Natural killer cell (primary cell): ENCODE measurements at places on chromosomes 3 and 15. TPM values are rescaled to one million over a fixed set of nuclear protein-coding genes. Genes with fewer than 3 reads are reported as not detected.

DLL4 gene
- 0.16 TPM for total RNA-seq

STRIT1 gene
- total RNA-seq = not detected

DCLK3 gene
- total RNA-seq = not detected

ZCWPW2 gene
- 0.43 TPM for total RNA-seq

ATP6V1A gene
- total RNA-seq = 30.0 TPM

ZMYND10 gene
- total RNA-seq = 3.5 TPM

KBTBD13 gene
- not detected for total RNA-seq

C3orf49 gene
- not detected for total RNA-seq

DISP2 gene
- total RNA-seq = 1.0 TPM

AADACL2 gene
- total RNA-seq = not detected

RARRES1 gene
- not detected for total RNA-seq

ALS2CL gene
- 0.07 TPM for total RNA-seq

FBXW12 gene
- not detected for total RNA-seq
